ENCODE measurements at places on chromosomes 3 and 15.

DNA sequence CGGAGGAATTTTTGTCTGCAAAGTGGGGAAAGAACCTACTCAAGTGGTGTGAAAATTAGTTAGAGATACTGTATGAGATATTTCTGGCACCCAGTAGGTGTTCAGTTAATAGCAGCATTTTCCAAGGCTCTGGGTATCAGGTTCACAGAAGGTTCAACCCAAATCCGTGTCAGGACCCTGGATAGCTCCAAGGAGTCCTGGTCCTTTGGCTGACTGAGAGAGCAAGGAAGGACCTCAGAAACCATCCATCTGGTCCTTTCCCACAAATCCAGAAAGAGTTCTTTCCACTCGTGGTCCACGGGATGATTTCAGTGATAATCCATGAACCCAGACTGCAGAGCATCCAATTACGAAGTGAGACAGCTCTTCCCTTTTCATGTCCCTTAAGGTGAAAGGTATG lies 51.4 kb downstream of the SLC6A11 start:
- DNase-seq: no peak

GRCh38 chr3:99624496-99625236 lies 13.7 kb upstream of the COL8A1 start:
- DNase-seq: no peak

- no peak for DNase-seq
Observed at GRCh38 chr3:117545484-117545883, 835.9 kb downstream of the TUSC7 start.

DNA sequence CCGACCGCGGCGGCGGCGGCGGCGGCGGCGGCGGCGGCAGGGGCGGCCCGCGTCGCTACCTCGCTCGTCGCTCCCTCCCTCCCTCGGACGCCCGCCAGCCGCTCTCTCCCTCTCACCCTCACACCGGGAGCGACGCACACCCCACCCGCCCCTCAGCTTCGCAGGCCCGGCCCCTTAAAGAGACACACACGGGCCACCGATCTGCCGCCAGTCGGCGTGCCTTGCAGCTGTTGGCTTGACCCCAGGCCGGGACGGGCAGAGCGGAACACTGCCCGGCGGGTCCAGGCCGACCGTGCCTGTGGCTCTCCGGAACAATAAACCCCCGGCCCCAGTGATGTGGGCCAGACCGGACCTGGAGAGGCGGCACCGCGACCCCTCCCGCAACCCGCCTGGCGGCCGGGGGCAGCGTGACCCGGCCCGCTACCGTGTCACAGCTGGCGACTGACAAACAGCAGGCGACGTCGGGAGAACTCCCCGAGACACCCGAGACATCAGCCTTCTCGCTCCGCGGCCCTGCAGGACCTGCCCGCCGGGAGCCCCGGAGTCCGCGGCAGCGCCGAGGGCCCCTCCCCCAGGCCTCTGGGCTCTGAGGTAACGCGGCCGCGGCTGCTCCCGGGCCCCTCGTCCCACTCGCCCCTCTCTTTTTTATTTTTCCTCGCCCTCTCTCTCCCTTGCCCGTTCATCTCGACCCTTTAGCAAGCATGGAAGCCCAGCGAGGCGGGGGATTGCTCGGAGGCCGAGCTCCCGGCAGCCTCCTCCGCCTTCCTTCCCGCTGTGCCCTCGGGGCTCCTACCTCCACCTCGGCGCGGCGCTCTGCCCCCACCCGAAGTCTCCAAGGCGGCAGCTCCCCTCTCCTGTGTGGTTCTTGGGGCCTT lies at the start of gene SETD2:
Gene SETD2 (minus strand): TSS at position 107 of the 875 bp plus-strand sequence. CDS start 189 bp downstream, outside the sequence.
- peak; percentile 83 for DNase-seq

DNA sequence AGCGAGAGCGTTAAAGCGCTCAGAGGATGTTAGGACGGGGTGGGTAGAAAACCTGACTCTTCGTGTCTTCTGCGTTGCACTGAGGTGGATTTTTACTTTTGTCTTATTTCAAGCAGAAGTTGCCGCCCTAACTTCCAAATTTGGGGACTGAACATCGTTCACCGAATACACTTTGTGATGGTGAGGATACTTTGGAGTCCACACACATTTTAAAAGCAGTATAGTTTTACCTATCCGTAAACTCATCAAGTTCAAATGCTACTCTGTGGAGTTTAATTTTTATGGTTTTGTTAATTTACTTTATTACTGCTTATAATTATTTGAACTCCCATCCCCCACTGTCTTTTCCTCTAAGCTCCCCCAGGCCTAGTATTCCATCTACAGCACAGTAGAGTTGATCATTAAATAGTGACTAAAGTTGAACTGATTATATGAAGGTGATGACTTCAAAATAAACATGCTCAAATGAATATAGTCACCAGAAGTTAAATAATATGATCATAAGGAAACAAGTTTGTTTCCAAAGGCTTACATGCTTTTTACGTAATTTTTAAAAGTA lies 617 bp upstream of the EOGT start:
- no peak for DNase-seq

GRCh38 chr15:90991587-90992285 lies 2.6 kb downstream of the PRC1 start:
- DNase-seq: no peak

- no peak for DNase-seq
Observed at GRCh38 chr3:120461416-120461815, 10.6 kb upstream of the FSTL1 start.

DNA sequence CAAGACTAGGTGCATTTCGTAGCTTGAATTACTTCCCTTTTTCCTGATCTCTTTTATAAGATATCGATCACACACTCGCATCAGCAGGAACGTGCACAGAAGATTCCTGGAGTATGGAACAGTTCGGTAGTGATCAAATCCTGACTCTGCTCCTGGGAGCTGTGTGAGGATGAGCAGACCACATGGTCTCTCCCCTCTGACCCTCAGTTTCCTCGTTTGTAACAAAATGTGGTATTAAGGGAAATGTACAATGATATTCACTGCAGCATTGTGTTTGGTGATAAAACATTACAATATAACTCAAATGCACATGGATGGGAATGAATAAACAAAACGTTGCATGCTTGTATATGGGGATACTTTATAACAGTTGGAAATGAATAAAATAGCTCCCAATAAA lies 26.7 kb downstream of the TMED3 start:
- no peak for DNase-seq

GRCh38 chr3:101720851-101721840 lies 3.3 kb upstream of the CEP97 start:
- no peak for DNase-seq

DNA sequence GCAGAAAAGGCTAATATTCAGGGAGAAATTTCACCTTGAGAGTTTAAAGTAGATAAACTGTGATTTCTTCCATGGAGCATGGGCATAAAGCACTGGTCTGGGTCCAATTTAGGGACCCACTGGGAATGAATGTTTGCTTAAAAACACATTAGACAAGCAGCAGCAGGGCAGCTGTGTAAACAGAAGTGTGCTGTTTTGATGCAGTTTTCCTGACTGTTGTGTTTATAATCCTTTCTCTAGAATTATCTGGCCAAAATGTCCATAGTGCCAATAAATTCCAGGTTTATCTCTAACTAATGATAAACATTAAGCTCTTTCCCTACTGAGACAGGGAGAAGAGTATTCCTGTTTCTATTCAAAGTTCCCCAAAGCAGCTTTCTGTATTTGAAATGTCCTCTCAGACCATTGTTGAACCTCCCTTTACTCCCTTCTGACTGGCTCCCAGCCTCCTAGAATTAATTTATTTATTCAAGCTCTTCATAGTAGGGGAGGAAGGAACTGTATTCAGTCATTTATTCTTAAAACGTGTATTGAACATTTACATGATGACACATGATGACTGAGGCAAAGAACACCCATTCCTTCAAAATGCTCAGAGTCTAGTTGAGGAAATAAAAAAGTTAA lies 7.0 kb upstream of the TM4SF18 start:
- no peak for DNase-seq

- peak; percentile 79 for DNase-seq
Observed at GRCh38 chr3:196179380-196180308, 31.6 kb downstream of the ZDHHC19 start.

DNA sequence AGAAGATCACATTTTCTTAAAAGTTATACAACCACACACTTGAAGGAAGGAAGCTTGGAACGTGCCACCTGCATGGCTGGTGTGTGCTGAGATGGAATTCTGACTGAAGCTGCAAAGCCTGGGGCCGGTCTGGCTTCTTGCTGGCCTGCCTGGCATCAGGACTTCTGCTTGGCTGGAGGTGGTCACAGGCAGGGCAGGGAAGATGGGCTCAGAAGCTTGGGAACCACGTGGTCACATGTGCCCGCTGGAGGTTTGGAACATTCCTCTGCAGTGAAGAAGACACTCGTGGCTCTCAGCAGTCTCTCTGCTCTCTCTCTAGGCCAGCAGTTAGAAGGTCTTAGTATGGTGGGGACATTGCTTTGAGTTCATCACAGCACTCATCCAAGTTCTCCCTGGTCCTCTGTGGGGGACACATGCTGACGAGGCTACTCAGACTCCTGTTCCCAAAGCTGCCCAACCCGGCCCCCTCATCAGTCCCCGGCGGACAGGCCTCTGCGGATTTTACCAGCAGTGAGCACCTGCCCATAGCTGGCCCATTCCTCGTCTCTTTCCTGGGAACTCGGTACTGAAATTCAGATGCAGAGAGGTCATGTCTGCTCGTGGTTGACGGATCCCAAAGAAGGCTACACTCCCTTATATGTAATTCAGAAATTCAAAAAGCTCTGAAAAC lies 229.0 kb downstream of the ADAMTS17 start:
- no peak for DNase-seq

GRCh38 chr3:112393360-112393728 lies 60.4 kb downstream of the CD200 start:
- no peak for DNase-seq

DNA sequence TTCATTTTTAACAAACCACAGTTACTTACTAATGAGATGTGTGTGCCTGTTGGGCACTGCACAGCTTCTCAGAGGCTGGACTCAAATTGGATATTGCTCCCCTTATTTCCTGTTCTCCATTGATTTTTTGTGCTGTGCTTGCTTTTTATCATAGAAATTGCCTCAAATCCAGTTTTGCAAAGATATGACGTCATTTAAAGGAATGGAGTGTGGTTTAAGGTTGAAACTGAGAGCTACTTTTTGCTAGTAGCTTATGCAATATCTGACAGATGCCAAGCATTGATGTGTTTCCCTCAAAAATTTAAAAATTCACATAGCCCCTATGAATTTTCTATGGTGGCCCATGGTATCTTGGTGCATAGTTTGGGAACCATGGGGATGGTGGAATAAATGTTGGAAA lies 67.7 kb upstream of the ROPN1 start:
- DNase-seq: no peak

GRCh38 chr3:82736696-82737277 lies 975.3 kb upstream of the GBE1 start:
- no peak for DNase-seq

DNA sequence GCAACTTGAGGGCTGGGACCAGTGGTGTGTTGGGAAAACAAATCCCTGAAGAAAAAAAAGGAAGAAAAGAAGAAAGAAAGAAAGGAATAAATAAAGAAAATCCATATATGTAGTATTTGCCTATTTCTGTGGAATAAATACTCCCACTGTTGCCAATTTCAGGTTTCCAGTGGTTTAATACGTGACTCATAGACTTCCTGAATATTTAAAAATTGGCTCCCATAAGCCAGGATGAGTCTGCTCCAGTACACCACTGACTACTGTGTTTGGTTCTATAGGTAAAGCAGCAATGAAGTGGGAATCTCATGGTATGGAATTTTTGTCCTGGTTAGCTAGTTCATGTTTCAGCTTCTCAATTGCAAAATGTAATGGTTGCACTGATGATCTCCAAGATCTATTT lies 31.6 kb downstream of the PYDC2 start:
- no peak for DNase-seq

DNA sequence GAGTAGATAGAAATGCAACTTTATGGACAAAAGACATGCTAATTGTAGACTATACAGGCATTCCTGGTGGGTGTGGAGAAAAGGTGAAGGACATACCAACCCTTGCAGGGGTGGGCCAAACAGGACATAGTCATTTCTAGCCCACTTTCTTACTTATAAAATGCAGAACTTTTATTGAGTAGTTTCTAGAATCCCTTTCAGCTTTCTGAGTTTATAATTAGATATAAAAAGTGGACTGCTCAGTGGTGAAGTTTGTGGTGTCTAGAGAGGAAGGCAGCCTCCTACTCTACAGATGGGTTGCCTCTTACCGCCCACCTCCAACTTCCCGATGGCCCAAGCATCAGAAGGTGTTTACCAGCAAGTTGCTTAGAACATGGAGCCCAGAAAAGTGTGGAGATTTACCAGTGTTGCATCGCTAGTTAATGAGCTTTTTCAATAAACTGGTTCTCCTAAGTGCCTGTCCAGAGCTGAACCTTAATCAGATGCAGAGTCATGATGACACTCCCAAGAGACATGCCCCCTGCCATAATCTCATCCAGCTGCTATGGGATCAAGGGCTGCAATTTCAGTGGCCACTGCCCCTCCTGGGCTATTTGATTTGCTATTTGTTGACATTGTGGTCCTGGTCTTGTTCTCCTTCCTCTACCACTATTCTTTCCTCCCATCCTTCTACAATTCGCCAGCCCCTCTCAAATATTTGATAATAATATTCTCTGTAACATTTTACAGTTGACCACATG lies 77.5 kb upstream of the STRIT1 start:
- DNase-seq: no peak

GRCh38 chr3:13705702-13706280 lies 156.9 kb downstream of the FBLN2 start:
- DNase-seq: no peak

- no peak for DNase-seq
Observed at GRCh38 chr3:25594007-25594502, 70.7 kb downstream of the TOP2B start.

- no peak for DNase-seq
Observed at GRCh38 chr3:127444761-127445160, 145.8 kb downstream of the TPRA1 start.

GRCh38 chr3:195260280-195260905 lies 10.6 kb downstream of the XXYLT1 start:
- DNase-seq: peak; percentile 19

DNA sequence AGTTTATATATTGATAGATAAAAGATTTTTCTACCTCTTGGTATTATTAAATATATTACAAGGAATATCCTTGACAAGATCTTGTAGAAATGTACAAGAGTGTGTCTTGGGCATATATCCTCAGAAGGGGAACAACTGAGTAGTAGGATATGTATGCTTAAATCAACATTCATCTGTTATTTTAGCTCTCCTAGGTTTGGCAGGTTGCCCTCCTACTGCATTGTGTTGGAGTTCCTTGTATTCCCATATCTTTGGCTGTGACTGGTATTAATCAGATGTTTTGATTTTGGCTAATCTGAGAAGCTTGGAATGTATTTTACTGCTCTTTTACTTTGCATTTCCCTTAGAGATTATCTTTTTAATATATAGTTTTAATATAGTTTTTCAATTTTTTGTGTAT lies 4.6 kb downstream of the MYRIP start:
- no peak for DNase-seq

DNA sequence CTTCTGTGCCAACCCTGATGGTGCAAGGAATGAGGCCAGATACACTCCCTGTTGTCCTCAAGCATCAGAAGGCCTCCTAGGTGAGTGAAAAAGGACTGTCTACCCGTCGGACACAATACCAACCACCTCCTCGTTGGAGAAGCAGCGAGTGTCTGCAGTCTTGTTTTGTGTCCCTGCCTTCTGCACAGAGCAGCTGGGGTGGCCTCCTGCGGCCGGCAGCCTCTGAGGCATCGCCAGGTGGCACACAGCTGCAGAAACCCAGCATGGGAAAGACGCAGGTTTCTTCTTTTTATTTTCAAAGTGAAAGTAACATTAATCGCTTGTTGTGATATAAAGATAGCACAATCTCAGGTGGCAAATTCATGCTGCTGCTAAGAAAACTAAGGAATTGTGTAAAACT lies 509.9 kb downstream of the OCA2 start:
- no peak for DNase-seq
